Left forelimb (tissue), 1 donor: ENCODE measurements at places on chromosomes 6 and 20.
A peak's percentile ranks its signal among the peaks of the same experiment; 100 is the strongest.

- peak; percentile 96 for DNase-seq
Measured at GRCh38 chr6:113858480-113859348, 1.6 kb downstream of the MARCKS start.

DNA sequence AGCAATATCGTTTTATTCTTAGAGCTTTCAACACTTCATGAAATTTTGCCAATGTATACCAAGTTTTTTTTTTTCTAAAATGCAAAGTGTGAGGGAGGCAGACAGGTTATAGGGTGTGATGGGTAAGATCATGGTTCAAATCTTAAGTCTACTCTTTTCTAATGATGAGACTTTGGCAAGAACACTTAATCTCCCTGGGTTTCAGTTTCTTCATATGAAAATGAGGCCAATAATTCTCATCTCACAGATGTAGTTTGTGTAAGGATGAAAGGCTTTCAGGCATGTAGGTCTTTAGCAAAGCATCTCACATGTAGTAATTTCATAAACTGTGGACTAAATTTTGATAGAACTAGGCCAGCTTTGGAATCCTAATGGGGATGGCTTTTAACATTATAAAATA, 457.1 kb downstream of the QKI start:
- DNase-seq: no peak

DNA sequence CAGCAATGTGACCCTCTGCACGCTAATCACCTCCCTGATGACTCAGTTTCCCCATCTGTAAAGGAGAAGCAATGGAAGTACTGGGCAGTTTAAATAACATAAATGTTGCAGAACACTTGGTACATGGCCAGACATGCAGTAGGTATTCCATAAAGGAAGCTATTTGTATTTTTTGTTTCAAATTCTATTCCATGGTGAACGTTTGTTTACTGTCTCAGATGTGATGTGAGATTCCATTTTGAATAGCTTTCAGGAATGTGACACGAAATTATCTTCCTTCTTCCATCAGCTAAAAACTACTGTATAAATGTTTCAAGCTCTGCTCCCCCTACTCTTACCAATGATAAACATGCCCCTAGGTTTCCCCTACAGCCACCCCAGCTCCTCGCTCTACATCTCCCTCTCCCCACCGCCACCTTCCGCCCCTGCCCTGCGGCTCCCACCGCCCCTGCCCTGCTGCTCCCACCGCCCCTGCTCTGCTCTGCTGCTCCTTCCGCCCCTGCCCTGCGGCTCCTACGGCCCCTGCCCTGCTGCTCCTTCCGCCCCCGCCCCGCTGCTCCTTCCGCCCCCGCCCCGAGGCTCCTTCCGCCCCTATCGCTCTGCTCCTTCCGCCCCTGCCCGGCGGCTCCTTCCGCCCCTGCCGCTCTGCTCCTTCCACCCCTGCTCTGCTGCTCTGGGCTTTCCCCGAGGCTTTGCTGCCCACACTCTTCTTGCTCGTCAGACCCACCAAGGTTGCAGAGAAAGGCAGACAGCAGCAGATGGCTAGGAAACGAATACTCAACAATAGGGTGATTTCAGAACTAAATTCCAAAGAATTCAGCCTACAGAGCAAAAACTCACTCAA, 78.9 kb downstream of the THBS2 start:
- DNase-seq: peak; percentile 62

DNA sequence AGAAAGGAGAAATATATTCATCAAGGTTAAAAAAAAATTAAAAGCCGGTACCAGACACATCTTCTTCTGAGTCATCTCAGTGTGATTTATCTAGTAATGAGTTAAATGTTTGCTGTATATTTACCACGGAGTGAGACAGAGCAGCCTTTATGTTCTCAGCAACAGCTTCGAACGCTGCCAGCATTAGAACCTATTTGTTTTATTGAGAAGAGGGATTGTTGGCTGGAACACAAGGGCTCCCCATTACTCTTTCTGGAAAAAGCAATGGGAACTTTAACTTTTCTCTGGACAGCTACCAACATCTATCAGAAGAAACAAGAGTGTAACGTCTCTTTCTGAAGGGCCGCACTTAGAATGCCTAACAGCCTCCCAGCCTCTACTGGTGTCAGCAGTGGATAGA, 105.3 kb upstream of the TAB2 start:
- DNase-seq: no peak

GRCh38 chr6:32462609-32463008, 22.9 kb downstream of the HLA-DRA start:
- DNase-seq: no peak

DNA sequence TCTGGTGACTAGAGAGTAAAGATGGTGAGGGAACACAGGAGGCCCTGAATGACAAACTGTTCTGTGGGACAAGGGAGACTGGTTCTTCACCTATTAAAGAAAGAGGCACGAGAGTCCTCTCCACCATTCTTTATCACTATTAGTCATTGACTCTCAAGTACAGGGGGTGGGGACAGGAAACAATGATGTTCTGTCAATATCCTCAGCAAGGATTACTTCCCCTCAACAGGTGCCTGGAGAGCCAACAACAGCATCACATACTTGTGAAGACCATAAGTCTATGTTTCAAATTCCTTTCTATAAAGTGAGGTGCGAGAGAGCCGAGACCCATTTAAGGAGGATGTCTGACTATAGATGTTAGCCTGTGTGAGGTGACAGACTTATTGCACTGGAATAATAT, 72.4 kb upstream of the TBC1D7 start:
- no peak for DNase-seq

GRCh38 chr20:46990017-46990595, 95.5 kb downstream of the EYA2 start:
- peak; percentile 40 for DNase-seq

DNA sequence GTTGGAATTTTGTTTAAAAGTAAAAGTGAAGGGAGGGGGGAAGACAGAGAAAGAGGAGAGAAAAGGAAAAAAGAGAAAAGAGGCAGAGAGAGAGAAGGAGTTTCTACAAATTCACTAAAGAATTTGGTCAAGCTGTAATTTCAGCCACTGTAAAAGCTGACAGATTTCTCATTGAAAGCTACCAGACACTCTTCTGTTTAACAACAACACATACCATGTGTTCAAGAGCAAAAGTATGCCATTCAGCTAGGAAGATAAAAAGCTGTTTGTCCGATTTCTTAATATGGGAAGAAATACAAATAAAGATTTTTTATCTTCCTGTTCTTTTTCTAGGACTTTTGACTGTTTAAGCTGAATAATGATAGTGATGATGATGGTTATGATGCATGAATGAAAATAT, 204.8 kb upstream of the RSPO3 start:
- no peak for DNase-seq

- no peak for DNase-seq
Measured at GRCh38 chr6:51842061-51842803, 245.2 kb downstream of the PKHD1 start.

DNA sequence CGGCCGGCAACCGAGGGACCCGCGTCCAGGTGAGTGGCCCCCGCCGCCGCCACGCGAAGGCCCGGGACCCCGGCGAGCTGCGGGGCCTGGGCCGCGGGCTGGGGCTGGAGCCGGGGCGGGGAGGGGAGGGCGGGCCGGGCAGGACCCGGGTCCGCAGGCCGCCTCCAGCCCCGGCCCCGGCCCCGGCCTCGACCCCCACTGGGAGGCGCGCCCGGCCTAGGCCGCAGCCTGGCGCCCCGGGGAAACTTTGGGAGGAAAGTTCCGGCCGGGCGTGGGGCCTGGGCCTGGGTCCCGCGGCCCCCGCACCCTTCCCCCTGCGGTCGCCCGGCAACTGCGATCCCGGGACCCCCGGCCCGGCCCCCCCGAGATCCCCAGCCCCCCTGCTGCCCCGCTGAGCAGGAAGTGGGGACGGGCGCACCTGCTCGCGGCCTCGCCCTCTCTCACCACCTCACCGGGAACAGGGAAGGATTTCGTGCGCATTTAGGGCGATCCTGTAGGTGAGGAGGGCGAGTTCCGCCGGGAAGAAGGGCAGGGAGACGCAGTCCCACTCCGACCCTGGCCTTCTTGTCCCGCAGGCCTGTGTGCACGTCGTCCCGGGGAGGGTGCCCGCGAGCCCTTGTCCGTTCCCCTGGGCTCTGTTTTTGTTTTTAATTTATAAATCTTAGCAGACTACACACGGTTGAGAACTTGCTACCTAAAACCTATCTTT, 402 bp downstream of the OSBPL2 start:
- no peak for DNase-seq

- DNase-seq: no peak
Measured at GRCh38 chr6:112665114-112665513, 318.0 kb downstream of the RFPL4B start.

GRCh38 chr6:47152666-47153403, 110.7 kb upstream of the ADGRF1 start:
- no peak for DNase-seq

- no peak for DNase-seq
Measured at GRCh38 chr6:154960299-154960843, 34.7 kb upstream of the TIAM2 start.

DNA sequence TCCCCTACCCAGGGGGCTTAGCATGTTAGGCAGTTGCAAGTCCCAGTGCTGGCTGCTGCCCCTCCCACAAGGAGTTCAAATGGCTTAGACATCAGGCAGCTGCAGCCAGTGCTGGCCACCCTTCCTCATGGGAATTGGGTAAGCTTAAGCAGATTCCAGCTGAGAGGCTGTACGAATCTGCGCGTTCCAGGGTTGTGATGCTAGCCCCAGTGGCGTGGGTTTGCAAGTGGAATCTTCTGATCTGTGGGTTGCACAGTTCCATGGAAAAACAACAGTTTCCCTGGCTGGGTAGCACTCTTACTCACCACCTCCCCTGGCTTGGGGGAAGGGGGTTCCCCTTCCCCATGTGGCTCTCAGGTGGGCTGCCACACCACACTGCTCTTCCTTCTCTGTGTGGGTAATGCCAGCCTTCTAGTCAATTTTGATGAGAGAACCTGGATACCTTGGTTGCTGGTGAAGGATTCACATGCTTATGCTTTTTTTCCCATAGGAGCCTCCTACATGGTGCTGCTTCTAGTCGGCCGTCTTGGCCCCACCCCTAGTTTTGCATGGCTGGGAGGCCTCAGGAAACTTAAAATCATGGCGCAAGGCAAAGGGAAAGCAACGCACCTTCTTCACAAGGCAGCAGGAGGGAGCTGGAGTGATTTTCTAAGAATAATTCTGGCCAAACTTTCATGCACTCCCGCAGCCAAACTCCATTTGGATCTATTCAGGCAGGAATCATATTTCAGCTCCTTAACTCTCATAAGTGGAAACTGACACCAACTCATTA, 13.0 kb downstream of the DYNLT2 start:
- no peak for DNase-seq

DNA sequence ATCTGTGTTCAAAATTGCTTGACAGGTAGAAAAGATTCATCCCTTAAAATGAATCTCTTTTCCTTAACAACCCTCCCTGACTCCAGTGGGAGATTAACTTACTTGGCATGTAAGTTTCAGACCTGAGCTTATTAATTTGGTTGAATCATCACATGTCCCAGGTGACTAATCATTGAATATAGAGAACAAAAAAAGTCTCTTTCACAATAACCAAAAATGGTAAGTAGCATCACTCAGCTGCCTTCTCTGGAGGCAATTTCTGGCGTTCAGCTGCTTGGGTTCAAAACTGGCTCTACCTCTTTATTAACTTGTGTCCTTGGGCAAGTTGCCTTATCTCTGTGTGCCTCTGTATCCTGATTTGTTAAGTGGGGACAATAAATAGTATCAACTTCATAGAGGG, 2.9 kb downstream of the C6orf141 start:
- DNase-seq: no peak

DNA sequence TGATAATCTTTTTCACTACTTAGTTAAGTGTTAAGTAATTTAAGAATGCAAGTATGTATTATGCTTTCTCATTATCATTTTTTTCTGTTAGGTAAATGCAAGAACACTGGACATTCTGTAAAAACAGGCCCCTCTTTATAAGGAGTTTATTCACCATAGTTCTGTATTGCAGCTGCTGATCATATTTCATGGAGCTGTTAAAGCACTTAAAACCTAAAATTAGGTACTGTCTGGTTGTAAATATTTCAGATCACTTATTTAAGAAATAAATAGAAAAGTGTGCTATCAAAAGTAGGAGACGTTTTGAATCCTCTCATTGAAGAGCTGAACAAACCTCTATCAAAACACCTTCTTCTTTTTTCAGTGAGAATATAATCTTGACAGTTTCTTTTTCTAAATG, 3.9 kb downstream of the EYA4 start:
- DNase-seq: no peak

- DNase-seq: no peak
Measured at GRCh38 chr20:48880981-48881657, 40.4 kb upstream of the ARFGEF2 start.

- DNase-seq: no peak
Measured at GRCh38 chr6:165562421-165563090, 100.5 kb downstream of the PDE10A start.

- peak; percentile 89 for DNase-seq
Measured at GRCh38 chr6:27809939-27810767, 102.0 kb downstream of the OR2B2 start.

DNA sequence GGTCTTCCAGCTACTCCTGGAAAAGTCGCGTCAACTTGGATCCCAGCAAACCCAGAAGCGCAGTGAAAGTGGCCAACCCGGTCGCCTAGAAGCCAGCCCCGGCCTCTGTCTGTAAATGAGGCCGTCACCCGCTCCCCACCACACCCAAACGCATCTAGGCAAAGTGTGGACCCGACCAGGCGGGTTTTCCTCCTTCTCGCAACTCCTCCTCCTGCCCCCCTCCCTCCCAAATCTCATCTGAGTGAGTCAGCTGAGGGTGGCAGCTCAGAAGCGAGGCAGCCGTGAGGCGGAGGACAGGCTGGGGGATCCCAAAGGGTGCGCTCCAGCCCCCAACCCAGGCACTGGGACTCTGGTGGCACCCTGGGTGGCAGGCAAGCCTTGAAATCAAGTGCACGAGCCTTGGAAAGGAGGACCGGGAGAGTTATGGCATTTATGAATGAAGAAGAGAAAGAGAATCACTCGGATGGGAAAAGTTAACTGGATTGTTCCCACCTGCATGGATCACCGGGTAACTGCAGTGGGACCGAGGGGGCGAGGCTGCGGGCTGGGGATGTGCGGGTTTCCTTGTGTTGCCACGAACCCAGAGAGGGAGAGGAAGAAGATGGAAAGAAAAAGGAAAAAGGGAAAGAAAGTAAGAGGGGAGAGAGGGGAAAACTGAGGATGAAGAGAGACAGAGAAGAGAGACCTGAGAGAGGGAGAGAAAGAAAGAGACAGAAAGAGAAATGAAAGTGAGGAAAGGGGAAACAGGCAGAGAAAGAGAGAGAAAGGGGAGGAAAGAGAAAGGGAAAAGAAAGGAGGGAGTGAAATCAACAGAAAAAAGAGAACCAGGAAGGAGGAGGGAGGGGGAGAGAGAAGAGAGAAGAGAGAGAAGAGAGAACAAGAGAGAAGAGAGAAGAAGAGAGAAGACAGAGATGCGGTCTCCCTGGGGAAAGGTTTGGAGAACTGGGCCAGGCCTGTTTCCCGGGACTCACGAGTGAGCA, at the start of gene APCDD1L:
TSS of gene APCDD1L (minus strand) at position 167 of the 980 bp plus-strand sequence. CDS start 692 bp downstream, outside the sequence.
- no peak for DNase-seq

DNA sequence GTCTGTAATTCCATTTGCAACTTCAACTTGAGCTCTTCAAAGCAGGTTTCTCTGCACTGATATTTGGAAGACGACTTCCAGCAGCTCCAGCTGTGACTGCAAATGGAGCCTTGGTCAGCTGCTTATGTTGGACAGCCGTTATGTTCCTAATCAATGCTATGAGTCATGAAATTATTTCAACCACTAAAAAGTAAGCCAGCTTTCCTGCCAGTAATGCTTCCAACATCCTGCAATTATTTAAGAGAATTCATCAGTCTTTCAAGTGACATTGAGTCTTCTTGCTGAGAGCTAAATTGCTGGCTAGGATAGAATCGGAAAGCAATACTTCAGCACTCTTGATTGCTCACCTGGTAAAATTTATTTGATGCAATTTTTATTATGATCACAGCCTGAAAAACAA, 375.7 kb downstream of the MMUT start:
- DNase-seq: no peak
